EL (cell line): ENCODE measurements at places on chromosomes 7 and 10.
A peak's percentile ranks its signal among the peaks of the same experiment; 100 is the strongest.

DNA sequence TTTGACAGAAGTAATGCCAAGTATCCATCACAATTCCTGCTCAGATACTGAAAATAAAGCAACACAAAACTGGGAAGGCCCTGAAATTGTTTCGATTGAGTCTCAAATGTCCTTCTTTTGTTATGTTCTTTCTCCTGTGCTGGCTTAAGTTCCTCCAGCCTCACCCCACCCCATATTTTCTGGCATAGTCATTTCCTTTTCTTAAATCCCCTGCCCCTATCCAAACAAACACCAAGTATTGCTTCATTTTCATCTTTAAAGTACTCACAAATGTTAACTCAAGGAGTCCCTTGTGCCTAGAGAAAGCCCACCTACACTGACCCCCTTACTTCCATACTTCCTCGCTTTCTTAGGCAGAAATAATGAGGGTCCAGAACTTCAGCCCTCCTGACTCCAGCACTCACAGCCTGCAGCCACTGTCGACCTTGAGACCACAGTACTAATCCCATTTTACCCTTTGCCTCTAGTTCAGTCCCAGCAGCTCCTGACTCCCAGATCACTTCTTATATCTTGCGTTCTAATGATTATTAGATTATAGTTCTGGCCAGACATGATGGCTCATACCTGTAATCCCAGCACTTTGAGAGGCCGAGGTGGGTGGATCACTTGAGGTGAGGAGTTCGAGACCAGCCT lies 73.2 kb upstream of the ST8SIA6 start:
- peak; percentile 86 for DNase-seq

- no peak for DNase-seq
Observed at GRCh38 chr10:80492848-80493521, 38.9 kb downstream of the TSPAN14 start.

DNA sequence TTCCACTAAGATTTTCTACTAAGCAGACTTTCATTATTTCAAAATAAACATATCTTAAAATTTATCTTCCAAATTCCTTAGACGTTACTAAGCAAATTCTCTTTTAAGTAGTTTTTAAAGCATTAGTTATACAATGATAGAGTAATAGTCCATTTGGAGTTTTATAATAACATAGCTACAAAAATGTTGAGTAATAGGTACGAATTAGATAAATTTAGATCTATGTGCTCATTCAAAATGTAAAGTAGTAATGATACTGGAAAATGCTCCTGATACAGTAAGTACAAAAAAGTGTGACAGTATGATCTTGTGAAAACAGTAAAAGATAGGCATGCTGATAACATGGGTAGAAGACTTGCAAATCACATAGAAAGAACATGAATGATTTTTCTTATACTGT lies 4.5 kb downstream of the DMTF1 start:
- DNase-seq, result peak; percentile 36

DNA sequence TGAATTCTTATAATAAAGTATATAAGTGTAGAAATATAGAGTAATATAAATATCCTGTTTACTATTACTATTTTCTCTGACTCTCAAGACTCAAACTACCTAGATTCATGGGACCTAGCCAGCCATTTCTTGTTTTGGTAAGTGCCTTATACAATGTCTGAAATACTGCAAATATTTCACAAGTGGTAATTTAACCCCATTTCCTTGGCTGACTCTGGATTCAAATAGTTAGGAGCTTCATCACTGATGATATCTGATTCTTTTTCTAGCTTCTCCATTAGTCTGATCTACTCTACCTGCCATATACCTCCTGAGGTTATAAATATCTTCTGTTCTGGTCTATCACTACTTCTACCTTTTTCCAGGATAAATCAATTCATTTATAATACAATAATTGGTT lies 6.4 kb upstream of the RALA start:
- peak; percentile 56 for DNase-seq

DNA sequence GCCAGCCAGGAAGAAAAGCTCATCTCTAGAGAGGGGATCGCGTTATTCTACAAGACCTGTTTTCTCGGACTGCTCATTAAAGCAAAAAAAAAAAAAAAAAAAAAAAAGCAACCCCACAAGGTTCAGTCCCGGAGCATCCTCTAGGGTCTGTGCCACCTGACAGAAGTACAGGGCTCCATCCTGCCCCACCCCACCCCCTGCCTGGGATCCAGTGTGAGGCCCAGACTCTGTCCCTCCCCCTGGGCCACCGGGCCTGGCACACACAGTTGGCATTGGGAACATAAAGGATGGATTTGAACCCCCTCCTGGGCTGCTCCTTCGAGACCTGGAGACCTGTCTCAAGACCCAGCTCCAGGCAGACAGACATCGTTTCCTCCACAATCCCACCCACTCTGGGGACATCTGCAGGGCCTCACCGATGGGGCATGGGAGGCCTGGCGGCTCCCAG lies 688 bp downstream of the ORAI2 start:
- no peak for DNase-seq

DNA sequence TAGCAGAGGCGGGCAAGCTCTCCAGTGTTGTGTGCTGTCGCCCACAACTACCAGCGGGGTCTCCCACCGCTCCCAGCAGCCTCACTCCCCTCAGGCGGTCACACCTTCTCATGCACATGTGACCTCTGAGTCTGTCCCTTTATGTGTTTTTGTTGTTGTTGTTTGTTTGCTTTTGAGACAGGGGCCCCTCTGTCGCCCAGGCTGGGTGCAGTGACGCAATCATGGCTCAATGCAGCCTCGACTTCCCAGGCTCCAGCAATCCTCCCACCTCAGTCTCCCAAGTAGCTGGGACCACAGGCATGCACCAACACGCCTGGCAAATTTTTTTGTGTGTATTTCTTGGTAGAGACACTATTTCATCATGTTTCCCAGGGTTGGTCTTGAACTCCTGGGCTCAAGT lies 1.5 kb downstream of the CPSF4 start:
- peak; percentile 29 for DNase-seq

GRCh38 chr7:73582664-73583202 lies 4.4 kb upstream of the TBL2 start:
- DNase-seq, result no peak

DNA sequence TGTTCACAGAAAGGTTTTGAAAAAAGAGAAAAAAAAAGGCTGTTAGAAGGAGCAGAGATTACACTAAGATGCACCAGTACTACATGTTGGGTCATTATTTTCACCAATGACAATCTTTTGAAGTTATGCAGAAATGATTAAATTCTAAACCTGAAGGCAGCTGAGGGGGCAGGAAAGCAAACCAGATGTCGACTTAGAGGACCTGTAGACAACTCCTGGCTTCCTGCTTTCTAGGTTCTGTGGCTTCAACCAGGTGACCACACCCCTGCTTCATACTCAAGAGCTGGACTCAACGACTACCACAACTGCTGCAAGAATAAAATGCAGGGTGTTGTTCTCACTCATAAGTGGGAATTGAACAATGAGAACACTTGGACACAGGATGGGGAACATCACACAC lies 30.0 kb downstream of the MYOF start:
- DNase-seq, result no peak

DNA sequence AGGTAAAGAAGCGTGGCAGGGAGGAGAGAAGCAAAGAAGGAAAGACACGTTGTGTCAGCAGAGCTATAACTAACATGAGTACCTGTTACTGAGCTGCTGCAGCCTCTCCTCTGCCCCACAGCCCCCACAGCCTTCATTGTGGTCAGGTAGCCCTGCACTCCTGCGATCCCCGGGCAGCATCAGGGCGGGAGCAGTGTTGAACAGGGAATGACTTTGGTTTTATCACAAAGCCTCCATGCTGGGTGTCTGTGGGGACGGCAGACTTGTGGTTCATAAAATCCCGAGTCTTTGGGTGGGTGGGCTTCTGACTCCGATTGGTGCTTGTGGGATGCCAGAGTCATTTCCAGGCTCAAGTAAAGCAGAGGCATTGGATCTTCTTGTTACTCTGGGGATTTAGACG lies 14.8 kb upstream of the PRKAG2 start:
- DNase-seq, result no peak

DNA sequence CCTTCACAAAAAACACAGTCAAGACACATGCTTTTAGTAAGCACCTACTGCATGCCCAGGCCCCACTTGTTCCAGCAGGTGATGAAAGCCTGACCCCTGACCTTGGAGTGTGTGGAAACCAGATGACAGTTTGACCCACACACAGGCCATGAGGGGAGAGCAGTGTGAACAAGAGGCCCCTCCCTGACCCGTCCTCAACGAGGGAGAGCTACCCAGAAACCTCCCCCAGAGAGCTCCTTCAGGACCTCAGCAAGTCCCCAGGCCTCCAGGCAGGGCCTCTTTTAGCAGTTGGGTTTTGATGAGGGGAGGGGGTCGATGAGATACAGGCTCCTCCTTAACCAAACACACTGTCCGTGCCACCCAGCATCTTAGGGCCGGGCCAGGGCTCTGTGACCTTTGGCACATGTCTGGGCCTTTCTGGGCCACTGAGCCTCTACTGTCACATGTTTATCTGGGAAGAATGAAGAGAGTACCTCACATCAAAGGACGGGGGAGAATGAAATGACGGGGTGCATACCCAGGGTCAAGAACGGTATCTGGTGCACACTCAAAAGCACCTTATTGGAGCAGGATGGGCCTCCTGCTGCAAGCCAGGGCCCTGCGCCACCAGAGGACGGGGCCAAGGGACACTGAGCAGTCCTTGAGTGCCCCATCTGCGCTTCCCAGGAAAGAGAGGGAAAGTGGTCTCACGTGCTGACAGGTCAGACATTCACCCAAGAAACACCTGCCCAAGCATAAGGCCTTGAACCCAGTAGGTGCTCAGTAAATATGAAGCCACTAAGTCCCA lies 202.6 kb upstream of the ZMIZ1 start:
- DNase-seq, result no peak

- DNase-seq, result peak; percentile 53
Observed at GRCh38 chr7:30671793-30672465, 10.3 kb downstream of the CRHR2 start.
